Stimulated activated CD4-positive, alpha-beta T cell treated with anti-CD3 and anti-CD28 coated beads, Interleukin-1b, Interleukin-23, amount 100 ng/mL, for 4 hours (primary cell): ENCODE measurements at places on chromosomes 11 and 22.
A peak's percentile ranks its signal among the peaks of the same experiment; 100 is the strongest.

- no peak for DNase-seq
Measured at GRCh38 chr11:251550-251949, 14.8 kb downstream of the PSMD13 start.

DNA sequence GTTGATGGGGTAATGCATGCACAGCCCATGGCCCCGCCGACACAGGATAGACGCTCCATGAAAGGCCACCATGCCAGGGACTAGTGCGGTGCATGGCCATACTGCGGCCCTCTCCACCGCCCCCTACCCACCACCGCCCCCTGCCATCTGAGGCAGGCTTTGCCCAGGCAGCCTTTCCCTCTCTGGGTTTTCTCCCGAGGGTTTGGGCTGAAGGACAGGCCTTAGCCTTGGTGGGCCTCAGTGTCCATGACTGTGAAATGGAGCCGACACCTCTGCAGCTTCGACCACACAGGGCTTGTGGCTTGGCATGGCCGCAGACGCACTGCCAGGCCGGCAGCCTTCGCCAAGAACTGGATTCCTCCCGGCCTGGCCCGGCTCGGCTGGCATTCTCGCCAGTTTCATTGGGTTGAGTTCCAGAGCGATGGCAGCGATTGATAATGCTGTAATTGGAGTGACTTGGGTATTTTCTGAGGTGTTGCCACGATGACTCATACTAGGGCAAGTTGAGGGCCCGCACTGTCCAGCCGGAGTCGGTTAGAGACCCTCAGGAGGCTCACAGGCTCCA is 111.3 kb downstream of the WNT7B start:
- DNase-seq, result no peak

DNA sequence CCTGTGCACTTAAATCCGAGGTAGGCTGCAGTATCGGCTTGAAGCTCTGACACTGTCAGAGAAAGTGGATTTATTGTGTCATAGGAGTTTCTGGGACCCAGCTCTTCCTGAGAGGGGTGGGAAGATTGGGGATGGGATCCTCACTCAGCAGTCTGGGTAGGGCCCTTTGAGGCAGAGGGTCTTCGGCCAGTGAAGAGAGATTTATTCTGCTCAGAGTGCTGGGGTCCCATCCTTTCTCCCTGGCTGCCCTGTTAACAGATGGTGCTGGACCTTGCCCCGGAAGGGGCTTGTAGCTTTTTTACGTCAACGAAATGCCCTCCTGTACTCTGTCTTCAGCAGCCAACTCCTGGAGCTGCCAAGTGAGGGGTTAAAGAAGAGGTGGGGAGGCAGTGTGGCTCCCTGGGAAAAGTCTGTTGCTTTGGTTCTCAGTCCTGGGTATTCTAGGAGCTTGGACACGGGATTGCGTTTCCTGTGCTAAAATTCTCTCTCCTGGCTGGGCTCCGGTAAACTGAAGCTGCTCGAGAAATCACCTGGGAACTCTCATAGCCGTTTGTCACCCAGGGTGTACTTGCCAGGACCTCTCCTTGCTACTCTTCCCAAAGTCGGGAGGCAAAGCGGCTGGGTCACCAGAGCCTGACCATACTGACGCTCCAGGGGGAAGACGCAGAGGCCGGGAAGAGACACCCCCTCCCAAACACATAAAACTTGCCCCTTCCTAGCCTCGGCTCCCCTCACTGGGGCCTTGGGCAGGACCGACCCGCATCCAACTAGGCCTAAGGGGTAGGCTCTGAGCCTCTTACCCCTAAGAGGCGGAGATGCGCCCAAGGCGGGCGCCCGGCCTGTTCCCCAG is 806 bp upstream of the SMDT1 start:
- DNase-seq, result no peak

- no peak for DNase-seq
Measured at GRCh38 chr22:37202001-37202555, 10.2 kb downstream of the SSTR3 start.

- no peak for DNase-seq
Measured at GRCh38 chr11:10488121-10488933, 33.3 kb downstream of the AMPD3 start.

- DNase-seq, result no peak
Measured at GRCh38 chr11:122346006-122346405, 230.0 kb upstream of the BLID start.

GRCh38 chr11:66743271-66743968 is 14.4 kb upstream of the SPTBN2 start:
- no peak for DNase-seq

DNA sequence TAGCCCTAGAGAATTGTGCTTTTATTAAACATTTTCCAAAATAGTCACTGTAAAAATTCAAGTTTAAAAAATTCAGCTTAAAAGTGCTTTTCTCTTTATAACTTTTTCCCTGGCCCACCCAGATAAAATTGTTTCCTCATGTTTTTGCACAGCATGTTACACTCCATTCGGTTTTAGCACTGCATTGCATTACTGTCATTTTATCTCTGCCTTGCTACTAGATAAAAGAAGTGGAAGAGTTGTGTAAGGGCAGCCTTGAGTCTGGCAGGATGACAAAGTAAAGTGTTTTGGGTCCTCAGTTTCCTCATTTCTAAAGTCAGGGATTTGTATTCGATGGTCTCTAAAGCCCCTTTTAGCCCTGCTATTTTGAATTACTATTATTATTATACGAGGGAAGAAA is 99.8 kb downstream of the ATM start:
- DNase-seq, result no peak

- DNase-seq, result no peak
Measured at GRCh38 chr11:1167256-1167655, 9.5 kb downstream of the MUC5AC start.

- no peak for DNase-seq
Measured at GRCh38 chr11:83835423-83835822, 549.3 kb upstream of the CCDC90B start.

DNA sequence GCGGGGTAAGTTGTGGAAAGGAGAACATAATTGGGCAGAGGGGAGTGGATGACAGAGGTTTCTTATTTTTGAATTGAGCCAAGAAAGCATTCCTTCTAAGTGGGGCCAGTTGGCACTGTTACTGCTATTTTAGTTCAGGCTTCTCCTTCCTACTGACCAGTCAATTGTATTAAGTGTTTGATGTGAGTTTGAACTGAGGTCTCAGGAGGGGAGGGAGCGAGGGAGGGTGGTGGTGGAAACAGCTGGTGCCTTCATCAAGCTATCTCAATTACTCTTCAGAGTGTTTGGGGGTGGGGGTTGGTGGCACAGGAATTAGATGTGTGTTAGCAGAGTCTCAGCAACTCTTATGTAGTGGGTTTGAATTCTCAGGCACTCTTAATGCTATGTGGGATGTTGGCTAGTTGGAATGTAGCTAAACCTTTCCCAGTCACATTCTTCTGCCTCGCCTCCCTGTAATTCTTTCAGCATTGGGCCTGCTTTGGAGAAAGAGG is 14.5 kb downstream of the CTNND1 start:
- no peak for DNase-seq

DNA sequence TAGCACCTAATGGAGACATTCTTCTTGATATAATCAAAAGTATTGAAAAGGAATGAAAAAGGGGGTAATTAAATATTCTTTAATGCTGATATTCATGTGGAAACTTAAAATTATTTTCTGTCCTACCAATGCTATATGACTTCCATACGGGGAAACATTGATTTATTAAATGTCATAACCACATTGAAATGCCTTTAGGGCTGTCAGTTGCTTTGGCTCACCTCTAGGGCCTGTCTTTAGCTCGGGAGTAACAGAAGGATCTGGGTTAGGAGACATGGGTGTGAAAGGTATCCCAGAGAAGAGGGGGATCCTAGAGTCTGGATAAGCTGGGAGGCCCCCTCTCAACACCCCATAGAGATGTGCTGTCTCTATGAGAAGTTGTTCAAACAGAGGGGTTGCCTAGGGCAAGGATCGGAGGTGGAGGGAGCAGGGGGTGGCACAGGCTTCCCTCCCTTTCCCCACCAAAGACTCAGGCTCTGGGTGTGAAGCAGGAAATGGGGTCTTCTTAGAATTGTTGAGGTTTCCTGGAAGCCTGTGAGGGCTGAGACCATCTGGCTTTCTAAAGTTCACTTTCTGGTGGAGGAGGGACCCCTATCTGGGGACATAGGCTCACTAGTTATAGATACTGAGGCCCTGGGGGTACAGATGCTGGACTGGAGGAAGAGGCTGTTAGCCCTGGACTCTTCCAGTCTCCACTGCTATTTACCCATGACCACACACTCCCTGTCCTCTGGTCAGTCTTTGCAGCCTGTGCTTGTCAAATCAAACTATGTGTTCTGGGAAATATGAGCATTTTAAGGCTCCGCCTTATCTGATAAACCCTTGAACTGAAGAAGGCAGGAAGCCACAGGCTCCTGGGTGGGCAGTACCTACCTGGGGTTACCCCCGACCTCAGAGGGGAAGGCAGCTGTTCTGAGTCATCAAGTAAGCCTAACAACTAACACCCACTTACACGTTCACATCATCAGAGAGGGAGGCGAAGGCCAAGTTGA is 55.8 kb upstream of the RRAS2 start:
- DNase-seq, result peak; percentile 61

- no peak for DNase-seq
Measured at GRCh38 chr11:66277471-66278362, at the start of gene CNIH2. TSS of gene CNIH2 (plus strand) at chr11:66278175. CDS start at chr11:66278457, 282 bp downstream.

DNA sequence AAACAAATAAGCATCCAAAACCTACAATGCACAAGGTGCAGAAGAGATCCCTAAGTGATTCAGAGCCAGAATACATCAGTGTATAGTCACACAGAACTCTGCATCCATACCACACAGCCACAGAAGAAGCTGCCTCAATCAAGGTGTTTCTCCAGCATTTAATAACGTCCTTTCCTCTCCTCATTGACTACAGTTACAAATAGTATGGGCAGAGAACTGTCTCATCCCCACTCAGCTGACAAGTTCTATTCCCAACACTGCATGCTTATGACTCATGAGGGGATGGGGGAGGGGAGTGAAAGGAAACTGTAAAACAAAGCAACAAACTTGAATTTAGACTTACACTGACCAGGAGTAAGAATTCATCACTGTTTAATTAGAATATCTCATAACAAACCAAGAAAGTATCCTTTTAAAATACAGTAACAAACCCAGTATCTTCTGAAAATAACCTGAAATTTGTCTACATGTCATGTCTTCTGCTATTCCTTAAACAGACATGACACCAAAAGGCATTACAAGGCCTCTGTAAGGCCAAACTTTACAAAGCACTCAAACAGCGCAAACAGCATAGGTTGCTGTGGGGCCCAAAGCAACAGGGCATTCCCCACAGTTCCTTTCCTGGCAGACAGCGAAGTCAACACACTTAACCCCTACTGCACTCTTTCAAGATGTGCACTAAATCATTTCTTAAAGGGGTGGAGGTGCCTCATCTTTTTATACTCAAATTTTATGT is 29.3 kb downstream of the CELF1 start:
- DNase-seq, result peak; percentile 21

DNA sequence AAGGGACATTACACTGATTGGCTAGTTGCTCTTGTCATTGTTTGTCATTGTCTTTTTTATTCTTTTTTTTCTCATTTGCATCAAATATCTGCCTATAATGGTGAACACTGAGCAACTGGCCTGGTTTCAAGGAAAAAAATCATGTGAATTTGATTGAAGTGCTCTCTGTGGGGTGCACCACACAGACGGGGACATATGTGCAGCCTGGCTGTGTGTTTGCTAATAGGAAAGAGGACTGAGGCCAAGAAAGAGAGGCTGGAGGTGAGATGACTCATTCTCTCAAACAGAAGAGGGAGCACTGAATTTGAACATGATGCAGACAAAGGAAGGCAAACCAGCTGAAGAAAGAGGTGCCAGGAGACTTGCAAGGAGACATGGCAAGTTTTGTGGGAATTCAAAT is 684.9 kb upstream of the CCDC90B start:
- no peak for DNase-seq

GRCh38 chr22:18136563-18137320 is 13.2 kb upstream of the USP18 start:
- no peak for DNase-seq

DNA sequence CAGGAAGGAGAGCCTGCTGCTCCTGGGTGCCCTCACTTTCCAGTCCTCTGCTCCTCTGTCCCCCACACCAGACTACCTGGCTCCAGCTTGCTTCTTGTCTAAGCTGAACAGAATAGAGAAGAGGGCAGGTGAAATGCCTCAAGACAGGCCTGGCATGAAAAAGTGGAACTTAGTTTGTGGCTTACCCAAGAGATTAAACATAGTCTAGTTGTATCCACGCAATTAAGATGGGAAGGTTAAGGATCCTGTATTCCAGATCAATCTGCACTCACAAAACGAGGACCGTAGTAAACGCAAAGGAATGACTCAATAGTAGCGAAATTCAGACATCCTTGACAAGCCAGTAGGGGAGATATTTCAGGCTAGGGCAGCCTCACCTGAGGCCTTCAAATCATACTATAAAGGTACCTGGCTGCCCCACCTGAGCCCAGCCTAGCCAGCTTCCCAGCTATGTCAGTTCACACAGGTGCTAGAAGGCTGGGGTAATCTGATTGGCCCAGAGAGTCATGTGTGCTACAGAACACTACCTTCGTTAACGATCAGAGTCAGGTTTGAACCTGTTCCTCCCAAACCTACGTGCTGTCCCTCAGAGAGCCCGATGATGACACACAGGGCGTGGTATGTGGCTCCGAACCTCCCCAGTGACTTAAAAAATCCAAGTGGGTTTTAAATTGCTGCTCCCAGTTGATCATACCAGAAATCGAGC is 46.5 kb downstream of the AHNAK start:
- DNase-seq, result no peak

DNA sequence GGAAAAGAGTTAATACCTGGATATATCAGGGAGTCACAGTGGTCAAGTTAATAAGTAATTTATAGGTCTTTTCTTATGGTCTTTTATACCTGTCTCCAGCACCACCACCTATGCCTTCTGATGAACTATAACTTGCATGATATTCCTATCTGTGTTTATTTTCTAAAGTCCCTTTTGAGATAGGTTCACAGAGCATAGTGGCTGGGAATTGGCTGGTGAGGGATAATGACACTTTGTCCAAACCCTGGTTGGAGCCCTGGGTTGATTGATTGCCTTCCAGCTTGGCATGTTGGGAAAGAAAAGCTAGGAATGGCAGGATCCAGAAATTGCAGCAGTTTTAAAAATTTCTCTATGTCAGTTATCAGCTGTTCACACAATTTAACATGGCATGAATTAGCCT is 23.2 kb downstream of the HIPK3 start:
- DNase-seq, result no peak
